BJ (cell line): ENCODE measurements at places on chromosomes 12 and 14. TPM values are rescaled to one million over a fixed set of nuclear protein-coding genes. Genes with fewer than 3 reads are reported as not detected.

Gene GLI1
- 5.9 and 9.0 TPM in 2 replicates for polyA plus RNA-seq

Gene NANOG
- polyA plus RNA-seq, result not detected in 2 replicates

Gene IL23A
- 0.12 TPM in 1 of 2 replicates, not detected in the other for polyA plus RNA-seq

Gene COQ6
- 31.5 and 38.2 TPM in 2 replicates for polyA plus RNA-seq

Gene SLC38A4
- 7.4 and 9.2 TPM in 2 replicates for polyA plus RNA-seq

Gene LMNTD1
- 0.76 and 1.1 TPM in 2 replicates for polyA plus RNA-seq

Gene RXYLT1
- polyA plus RNA-seq, result 7.3 and 12.9 TPM in 2 replicates

Gene GRIN2B
- not detected in 2 replicates for polyA plus RNA-seq

Gene KRT78
- not detected in 2 replicates for polyA plus RNA-seq

Gene SPX
- polyA plus RNA-seq, result 0.06 and 0.12 TPM in 2 replicates
